Renal cortical epithelial cell (primary cell): ENCODE measurements at places on chromosomes 13 and 19. TPM values are rescaled to one million over a fixed set of nuclear protein-coding genes. Genes with fewer than 3 reads are reported as not detected.

CYP4F3 gene
- under 0.01 TPM in 1 of 2 replicates, not detected in the other for total RNA-seq

FZR1 gene
- 45.1 and 60.3 TPM in 2 replicates for total RNA-seq

KLK2 gene
- total RNA-seq, result not detected in 2 replicates

VSIG10L gene
- 0.17 and 1.2 TPM in 2 replicates for total RNA-seq

TSPAN16 gene
- not detected in 2 replicates for total RNA-seq

APC2 gene
- 0.05 TPM in 1 of 2 replicates, not detected in the other for total RNA-seq

SHISA2 gene
- total RNA-seq, result 68.7 and 266 TPM in 2 replicates

OLFM4 gene
- total RNA-seq, result 0.20 and 0.87 TPM in 2 replicates

CPT1C gene
- 1.9 and 2.5 TPM in 2 replicates for total RNA-seq

PSG11 gene
- total RNA-seq, result not detected in 2 replicates

PCDH17 gene
- total RNA-seq, result under 0.01 TPM in 2 replicates

LONP1 gene
- 99.3 and 116 TPM in 2 replicates for total RNA-seq

SLITRK5 gene
- total RNA-seq, result under 0.01 and 0.20 TPM in 2 replicates

SUGT1 gene
- 55.9 and 70.7 TPM in 2 replicates for total RNA-seq

KLHL1 gene
- not detected in 2 replicates for total RNA-seq
